Stimulated activated CD8-positive, alpha-beta memory T cell treated with anti-CD3 and anti-CD28 coated beads, Interleukin-7, amount 100 ng/mL, for 24 hours (primary cell): ENCODE measurements at places on chromosomes 4 and X.

DNA sequence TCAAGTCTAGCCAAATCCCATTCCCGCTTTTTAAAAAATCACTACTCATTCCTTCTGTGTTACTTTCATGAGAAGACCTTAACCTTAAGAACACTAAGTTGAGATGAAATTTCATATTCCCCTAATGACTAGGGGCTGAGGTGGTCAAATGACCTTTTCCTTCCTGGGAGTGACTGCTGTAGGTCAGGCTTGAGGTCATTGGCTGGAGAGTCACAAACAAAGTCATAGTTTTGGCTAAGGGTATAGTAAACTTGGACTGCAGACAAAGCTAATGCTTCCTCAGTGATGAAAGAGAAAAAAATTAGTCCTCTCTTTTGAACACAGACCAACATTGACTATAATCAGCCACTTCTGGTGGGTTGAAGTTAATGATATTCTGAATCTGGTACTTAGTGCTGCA, 16.0 kb upstream of the FGF2 start:
- DNase-seq: no peak

DNA sequence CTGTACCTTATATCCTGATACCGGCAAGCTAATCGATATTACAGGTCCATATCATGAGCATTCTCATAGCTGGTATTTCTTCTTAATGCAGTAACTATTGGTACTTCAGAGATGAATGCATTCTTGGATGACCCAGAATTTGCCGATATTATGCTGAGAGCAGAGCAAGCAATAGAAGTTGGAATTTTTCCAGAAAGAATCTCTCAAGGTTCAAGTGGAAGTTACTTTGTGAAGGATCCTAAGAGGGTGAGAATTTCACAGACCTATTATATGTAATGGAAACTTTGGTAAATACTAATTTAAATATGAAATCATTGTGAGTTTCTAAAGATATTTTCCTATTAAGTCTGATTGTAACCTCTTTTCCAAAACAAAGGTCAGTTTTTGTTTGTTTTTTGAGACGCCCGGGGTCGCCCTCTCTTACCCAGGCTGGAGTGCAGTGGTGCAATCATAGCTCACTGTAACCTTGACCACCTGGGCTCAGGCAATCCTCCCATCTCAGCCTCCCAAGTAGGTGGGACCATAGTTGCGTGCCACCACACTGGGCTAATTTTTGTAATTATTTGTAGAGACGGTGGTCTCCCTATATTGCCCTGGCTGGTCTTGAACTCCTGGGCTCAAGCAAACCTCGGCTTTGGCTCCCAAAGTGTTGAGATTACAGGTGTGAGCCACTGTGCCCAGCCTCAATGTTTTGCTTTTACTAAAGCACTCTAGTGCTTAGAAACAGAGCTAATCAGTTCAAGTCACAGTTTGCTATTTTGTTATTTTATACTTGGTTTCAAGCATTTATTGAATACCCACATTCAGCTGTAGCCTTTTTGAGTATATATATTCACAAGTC, 18.6 kb downstream of the PI4K2B start:
- no peak for DNase-seq

DNA sequence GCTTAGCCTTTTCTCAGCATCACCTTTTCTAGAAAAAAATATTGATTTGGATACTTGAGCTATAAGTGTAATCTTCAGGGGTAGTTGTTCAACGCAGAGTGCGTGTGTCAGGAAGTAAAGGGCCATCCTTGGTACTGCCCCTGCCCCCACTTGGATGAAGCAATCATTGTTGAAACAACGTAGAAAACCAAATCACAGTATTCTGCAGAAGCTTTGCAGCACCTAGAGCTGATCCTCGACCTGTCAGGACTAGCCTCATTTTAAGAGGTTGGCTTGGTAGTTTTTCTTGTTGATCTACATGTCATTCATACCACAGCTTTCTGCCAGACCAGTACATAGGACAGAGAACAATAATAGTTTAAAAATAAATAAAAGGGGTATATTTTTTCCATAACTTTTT, 65.3 kb upstream of the MYOZ2 start:
- DNase-seq: no peak

DNA sequence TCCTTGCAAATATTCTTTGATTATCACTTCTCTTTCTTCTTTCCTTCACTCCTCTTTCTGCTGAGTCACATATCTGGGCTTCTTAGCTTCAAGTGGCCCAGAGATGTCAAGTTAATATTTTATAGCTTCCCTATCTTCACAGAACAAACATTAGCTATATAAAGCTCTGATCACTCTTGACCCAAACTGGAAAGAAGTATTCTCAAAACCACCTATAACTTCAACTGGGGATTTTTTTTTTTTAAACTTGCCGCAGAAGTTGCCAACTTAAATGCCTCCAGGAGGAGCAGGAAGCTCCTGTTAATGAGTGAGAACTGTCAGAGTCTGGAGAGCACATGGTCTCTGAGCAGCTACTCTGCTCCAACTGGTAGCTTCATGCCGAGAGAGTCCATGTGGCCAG, 233.3 kb upstream of the EDNRA start:
- no peak for DNase-seq

GRCh38 chr4:158571736-158572135, 50.1 kb downstream of the RXFP1 start:
- DNase-seq: no peak

DNA sequence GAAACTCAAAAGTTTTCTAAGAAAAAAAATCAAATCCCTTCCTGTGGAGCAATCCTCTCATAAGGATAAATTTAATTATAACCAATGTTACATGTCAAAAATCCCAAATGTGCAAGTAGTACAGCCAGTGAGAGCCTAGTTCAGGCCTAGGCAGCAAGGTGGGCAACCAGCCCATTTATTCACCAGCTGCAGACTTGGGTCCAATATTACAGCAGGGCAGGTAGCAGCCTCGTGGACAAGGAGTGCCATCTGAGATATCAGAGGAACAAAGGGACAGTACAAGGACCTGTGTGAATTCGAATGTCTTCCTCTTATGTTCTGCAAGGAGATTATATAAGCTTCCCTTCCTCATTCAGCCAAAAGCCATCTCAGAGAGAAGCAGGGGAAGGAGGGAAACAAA, 6.6 kb downstream of the HELQ start:
- no peak for DNase-seq

DNA sequence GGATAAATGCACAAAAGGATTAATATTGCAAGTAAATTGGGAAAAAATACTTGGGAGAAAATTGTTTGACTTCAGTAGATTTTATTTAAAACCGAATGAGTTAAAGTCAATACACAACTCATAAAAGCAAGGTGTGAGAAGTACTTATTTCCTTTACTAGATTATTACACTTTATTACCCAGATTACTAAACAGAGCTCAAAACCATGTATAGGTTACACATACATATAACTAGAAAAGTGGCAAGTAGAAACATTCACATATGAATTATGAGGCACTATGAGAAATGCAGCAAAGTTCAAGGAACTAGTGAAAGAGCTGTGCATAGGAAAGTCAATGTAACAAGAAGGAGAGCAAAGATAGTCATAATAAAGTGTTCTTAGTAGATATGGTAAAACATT, 113.0 kb downstream of the CXXC4 start:
- DNase-seq: no peak

- DNase-seq: no peak
Observed at GRCh38 chr4:44984083-44984482, 257.7 kb upstream of the GNPDA2 start.

DNA sequence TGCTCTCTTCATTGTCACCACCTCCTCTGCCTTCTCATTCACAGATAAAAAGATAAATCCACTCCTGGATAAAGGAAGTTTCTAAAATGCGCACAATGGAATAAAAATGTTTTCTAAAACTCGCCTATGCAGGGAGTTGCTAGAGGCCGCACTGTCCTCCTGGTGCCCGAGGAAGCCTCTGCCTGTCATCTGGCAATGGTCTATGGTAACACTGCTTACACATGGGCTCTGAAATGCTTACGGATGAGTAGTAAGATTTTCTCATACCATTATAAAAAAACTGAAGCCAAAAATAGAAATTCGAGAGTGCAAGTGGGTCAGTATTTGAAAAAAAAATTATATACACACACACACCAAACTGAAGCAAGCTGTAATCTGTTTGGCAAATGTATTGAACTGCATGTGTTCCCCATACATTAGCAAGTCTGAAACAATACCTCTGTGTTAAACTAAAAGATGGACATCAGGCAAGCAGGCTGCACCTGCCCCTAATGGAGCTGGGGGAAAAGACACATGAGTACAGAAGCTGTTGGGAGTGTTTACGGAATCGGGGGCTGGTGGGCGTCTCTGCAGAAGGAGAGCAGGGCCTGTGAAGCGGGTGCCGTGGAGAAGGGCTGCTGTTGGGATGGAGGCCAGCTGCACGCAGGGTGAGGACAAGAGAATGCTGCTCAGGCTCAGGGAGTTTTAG, 103.3 kb upstream of the FAT1 start:
- DNase-seq: no peak

DNA sequence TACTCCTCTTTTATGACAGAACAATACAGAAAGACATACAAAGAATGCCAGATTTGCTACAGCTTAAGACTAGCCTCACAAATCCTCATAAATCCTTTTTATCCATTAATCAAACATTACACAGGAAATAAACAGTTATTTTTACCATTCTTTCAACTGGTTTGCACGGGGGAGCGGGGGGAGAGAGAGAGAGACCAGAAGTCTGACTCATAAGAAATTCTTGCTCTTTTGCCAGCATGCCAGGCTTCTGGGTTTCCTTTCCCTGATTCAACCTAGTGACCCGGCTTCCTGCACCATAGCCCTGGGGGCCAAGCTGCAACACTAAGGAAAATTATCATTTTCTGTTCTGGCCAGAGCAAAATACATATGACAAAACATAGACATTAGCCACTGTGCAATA, 6.8 kb upstream of the RRAGB start:
- DNase-seq: no peak

DNA sequence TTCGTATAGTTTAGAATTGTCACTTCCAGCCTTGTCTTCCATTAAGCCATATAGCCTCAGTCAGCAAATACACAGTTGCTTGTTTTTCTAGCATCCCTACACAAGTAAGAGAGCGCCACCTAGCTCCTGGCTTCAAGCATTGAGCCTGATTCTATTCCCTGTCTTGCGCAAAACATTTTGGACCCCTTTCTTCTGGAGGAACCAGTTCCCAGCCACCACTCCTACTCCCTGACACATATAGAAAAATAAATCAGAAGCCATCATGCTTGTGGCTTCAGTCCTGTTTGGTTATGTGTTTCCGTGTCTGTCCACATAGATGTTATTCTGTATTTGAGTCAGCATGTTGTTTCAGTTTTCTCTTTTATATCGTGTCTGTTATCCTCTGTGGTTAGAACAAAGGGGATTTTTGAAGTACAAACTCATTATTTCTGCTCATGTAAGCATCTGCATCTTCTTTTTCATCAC, 59.9 kb downstream of the GK start:
- peak; percentile 4 for DNase-seq

DNA sequence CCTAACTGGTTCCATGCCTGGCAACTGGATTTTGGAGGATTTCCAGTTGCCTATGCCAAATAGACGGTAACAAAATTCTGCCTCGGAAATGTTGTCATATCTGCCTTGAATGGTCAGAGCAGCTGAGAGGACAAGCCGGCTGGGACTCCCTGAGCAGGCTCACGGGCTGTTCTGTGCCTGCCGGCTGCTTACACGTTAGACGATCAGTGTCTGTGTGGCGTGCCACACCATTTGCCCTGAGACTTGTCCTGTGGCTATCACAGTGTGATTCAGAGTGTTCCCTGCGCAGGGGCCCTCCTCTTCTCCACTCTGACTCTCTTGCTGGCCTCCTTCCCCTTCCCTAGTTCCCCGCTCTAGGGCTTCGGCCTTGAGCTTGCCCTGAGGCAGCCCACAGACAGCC, 42.4 kb downstream of the RAI2 start:
- no peak for DNase-seq

DNA sequence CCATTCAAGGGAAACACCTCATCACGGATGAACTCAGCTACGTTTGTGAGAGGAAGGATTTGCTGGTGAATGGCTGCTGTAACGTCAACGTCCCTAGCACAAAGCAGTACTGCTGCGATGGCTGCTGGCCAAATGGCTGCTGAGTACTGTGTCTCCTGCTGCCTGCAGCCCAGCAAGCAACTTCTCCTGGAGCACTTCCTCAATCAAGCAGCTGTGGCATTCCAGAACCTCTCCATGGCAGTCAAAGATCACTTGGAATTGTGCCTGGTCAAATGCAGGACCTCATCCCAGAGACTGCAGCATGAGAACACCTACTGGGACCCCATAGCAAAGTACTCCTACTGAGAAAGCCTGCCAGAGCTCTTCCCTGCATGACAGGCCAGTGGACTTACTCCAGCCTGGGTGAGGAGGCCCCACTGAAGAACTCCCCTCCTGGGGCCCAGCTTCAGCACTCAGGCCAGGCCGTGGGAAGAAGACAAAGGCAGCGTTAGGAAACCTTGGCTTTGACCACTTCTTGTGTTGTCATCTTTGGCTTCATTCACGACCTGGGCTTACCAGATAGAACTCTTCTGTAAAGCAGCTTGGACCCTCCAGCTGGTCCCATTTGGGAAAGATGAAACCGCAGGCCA, 244.3 kb downstream of the RBMX2 start:
- DNase-seq: no peak

DNA sequence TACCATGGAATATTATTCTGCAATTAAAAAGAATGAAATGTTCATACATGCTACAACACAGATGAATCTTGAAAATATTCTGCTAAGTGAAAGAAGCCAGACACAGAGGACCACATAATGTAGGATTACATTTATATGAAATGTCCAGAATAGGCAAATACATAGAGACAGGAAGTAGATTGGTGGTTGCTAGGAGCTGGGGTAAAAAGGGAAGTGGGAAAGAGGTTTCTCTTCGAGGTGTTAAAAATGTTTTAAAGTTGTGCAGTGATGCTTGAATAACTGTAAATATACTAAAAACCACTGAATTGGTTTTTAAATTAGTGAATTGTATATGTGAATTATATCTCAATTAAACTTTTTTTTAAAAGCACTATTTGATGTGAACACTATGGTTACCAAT, 3.6 kb upstream of the NXT2 start:
- DNase-seq: no peak

DNA sequence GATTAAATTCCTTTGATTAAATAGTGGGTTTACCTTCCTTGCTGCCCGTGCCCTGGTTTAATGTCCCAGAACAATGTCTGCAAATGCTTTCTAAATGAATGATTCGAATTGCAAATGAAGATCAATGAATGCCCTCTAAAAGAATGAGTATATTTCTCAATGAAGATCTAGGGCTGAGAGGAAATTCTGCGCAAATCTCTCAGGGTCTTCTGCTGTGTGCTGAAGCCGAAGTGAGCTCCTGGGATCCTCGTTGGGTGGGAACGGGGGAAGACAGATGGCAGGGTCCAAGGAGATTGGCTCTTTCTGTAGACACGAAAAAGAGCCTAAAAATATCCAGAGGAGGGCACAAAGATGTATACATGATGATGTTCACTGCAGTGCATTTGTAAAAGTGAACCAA, 224.8 kb downstream of the STIM2 start:
- DNase-seq: no peak

DNA sequence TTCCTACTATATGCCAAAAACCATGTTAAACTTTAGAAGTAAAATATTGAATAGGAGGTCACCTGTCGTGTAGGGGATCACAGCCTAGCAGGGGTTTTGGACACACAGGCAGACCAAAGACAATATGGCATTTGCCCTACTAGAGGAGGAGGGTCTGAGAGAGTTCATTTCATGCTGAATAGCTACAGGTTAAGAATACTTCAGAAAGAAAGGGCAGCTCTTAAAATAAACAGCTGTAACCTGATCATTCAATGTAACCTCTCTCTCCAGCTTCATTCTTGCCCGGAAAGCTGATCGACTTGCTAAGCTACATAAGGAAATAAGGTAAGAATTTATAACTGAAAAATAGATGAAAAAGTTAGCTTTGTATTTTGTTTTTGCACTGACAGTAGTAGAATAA, 79.9 kb downstream of the MAOA start:
- no peak for DNase-seq
